ENCODE measurements at places on chromosomes 12 and 14.

- no peak for DNase-seq
Measured at GRCh38 chr12:67714648-67715047, 66.1 kb downstream of the DYRK2 start.

DNA sequence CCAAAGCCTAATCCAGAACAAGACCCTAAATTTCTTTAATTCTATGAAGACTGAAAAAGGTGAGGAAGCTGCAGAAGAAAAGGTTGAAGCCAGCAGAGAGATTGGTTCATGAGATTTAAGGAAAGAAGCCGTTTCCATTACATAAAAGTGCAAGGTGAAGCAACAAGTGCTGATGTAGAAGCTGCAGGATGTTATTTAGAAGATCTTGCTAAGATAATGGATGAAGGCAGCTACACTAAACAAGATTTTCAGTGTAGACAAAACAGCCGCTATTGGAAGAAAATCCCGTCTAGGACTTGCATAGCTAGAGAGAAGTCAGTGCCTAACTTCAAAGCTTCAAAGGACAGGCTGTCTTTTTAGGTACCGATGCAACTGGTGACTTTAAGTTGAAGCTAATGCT, 65.4 kb upstream of the AMIGO2 start:
- DNase-seq = no peak

DNA sequence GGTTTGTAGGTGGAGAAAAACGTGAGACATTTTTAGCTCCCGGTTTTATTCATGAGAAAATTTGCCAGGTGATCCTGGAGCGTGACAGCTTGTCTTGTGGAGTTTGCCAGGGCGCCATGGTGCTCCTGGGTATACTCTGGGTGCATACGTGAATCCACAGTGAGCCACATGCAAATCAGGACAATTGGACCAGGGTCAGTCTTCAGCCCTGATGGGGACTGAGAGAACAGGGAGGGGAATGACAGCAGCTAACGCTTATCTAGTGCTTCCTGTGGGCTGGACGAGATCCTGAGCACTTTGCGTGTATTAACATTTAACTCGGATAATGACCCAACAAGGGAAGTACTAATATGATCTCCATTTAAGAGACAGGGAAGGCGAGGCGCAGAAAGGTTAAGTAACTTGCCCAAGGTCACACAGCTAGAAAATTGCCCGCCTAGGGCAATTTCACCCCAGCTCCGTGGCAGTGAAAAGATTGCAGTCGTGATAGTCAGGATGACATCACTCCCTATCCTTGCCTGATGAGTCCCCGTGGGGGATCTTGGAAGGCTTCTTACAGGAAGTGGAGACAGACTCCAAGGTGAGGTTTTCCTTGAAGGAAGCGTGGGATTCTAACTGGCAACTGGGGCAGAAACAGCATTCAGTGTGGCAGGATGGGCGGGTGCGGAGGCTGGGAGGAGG, 118.4 kb upstream of the NCOR2 start:
- no peak for DNase-seq

- peak; percentile 56 for DNase-seq
Measured at GRCh38 chr12:18824287-18824686, 86.4 kb downstream of the CAPZA3 start.

DNA sequence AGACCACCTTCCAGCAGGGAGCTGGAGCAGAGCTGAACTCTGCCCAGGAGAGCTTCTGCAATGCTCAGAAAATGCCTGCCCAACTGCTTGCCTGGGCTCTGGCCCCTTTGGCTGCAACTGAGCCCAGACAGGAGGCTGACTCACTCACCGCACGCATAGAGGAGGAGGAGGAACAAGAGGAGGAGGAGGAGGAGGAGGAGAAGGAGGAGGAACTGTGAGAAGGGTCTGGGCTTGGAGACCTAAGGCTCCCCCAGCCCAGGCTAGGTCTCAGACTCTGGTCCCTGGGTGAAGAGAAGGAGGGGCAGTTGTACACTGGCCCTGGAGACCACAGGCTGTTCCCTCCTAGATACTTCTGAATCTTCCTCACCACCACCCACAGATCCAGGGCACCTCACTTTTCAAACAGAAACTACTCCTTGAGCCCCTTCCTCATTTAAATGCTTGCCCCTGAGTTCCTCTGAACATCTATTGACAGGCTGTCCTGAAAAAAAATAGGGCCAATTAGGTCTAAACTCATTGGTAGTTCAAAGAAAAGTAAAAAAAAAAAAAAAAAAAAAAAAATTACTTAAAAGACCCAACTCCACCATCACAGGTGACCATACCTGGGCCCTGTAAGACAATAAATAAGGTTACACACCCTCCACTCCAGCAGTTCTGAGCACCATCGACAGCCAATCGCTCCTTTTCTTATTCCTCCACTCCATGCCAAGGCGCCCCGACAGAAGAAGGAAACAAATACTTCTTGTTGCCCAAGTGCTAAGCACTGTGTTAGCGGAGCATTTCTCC, 674 bp downstream of the VDR start:
- DNase-seq = peak; percentile 44

Measured in K562 (cell line).